Natural killer cell (primary cell): ENCODE measurements at places on chromosomes 11 and 22.

DNA sequence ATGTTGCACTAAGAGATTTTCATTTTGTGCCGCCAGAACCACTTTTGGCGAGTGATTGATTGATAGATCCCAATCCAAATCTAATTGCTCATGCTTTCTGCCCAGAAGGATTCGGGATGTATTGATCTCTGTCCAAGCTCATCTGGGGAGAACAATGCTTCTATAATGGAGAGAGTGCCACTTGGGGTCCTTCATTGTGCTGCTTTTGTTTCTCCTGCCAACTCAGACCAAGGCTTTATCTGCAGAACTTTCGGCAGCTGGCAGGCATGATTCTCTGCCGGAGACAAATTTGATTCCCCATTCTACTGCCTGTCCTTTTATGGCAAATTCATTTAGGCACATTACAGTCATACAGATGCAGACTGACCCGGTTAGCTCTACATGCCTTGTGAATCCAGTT, 62.9 kb upstream of the NTM start:
- DNase-seq, result no peak

DNA sequence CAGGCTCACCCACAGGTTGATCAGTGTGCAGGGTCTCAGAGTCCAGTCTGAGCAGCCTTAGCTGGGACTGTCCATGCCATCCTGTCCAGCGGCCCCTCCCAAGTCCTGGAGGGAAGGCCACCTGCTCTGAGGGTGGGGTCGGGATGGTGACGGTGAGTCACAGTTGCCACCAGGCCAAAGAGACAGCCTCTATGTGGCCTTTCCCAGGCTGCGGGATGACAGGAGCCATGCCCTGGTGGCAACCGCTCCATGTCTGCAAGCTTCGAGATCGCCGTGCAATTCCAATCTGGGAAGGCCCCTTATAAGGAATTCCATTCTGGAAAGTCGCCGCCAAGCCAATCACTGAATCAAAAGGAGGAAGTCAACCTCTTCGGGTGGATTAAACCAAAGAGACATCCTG, 47.5 kb downstream of the RTL6 start:
- no peak for DNase-seq

GRCh38 chr11:45577752-45578151, 87.7 kb downstream of the CHST1 start:
- no peak for DNase-seq

DNA sequence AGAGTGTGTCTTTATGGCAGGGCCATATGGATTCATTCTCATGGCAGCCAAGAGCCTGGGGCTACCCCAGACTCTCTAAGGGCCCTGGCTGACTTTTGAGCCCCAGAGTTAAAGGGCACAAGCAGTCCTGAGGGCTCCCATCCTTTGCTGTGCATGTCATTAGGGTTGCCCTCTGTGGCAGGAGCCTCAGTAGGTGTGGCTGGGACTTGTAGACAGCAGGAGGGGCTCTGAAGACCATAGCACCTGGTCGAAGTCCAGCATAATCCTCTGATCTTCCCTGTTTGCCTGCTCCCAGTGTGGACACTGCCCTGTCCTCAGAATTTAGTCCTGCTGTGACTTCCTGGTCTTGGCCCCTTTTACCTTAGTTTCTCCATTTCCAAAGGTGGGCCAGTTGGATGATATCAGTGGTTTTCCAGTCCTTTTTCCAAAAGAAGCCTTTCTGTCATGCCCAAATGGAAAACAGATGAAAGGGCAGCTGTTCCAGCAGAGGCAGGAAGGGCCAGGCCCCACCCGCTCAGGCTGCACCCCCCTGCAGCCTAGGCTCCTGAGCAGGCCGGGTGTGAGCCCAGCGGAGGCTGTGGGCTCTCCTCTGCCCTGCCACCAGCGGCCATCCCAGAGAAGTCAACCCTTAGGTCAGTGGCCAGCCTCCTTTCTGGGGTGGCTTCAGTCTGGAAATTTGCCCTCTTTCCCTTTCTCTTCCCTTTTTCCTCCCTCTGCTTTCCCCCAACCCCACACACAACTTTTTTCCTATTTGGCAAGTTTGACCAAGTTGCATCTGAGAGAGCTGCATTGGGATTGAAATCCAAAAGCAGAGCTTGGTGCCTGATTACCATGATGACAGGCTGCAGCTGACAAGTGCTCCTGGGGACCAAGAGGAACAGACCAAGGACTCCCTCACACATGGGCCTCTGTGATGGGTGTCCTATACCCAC, 32.8 kb upstream of the SUSD2 start:
- DNase-seq, result no peak

- no peak for DNase-seq
These were observed 4.8 kb upstream of the CAT start for GRCh38 chr11:34433899-34434298.

- no peak for DNase-seq
These were observed 6.0 kb upstream of the KCNJ4 start for GRCh38 chr22:38461057-38461413.

DNA sequence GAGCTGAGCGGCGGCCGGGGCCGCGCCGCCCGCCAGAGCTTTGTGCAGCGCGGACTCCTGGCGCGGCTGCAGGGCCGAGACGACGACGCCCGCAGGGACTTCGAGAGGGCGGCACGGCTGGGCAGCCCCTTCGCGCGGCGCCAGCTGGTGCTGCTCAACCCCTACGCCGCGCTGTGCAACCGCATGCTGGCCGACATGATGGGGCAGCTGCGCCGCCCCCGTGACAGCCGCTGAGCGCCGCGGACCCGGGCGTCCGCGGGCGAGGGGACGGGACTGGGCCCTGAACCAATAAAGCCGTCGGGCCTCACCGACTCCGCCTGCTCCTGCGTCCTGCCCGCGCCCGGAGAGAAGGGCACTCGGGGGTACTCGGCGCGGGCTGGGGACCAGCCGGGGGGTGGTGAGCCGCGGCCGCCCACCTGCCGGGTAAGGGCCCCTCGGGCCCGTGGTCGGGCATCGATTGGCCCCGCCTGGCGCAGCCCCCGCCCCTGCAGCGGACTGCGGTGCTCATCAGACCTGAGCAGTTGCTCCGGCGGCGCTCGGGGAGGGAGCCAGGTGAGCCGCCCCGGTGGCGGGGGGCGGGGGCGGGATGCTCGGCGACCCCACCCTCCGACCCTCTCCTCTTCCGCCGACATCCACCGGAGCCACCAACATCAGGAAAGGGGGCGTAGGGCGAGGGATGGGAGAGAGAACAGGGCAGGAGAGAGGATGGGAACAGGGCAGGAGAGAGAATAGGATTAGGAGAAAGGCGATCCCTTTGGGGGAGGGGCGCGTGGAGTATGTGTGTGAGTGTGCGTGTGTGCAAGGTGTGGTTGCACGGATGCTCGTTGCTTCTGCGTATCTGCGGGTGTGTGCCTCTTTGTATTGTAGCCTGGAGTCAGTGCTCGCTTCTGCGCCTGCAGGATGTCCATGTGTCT, at the start of gene TMEM25:
Gene TMEM25, plus strand, starts transcription at position 510 of the 914 bp plus-strand sequence. CDS start 610 bp downstream, outside the sequence.
- peak; percentile 77 for DNase-seq

DNA sequence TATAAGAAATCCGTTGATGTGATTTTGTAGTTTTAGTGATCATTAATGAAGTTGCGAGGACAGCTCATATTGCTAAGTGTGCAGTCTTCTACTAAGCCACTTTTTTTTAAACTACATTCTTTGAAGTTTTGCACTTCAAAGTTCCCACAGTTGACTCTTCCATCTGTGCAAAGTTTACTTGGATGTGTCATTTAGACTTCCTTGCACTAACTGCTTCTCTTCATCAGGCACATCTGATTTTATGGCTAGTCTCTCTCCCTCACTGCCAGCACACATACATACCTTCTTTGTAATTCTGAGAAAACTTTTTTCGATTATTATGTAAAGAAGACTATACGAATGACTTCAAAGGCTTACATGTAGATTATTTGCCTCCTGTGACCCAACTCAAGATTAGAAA, 250.0 kb downstream of the DYNC2H1 start:
- no peak for DNase-seq

DNA sequence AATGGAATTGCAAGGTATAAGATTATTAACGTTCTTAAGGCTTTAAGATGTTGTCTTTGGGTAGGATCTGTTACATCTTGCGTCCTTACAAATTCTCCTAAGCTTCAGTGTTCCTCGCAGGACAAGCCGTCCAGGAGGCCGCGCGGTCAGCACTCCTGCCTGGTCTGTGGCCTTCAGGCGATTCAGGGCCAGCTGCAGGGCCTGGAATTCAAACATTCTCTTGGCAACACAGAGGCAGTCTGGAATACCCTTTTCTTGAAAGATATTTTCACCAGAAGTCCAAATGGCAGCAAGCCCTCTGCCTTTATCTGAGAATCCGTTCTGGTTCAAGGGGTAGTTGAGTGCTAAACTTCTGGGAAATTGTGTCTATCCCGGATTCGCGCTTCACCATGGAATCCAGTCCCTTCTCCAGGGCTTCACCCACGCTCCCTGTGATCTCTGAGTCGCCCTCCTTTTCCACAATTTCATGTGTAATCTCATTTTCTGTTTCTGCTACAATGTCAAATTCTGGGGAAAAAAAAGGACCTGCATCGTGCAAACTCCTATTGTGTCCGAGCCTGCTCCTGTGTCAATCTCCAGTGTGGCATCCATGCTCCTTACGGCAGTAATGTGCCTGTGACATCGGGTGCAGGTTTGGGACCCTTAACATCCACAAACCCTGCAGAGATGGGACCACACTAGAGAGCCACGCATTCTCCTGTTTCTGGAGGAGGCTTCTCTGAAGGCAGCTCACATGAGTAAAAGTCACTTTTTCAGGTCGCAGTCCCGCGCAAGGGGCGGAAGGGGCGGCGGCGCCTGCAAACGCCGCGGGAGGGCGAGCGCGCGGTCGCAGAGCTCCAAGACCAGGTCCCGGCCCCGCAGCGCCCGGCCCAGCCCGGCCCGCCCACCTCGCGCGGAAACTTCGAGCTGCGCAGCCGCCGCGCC, 25.4 kb upstream of the SORL1 start:
- peak; percentile 51 for DNase-seq

GRCh38 chr11:2909133-2909902, 19.9 kb downstream of the PHLDA2 start:
- DNase-seq, result no peak

DNA sequence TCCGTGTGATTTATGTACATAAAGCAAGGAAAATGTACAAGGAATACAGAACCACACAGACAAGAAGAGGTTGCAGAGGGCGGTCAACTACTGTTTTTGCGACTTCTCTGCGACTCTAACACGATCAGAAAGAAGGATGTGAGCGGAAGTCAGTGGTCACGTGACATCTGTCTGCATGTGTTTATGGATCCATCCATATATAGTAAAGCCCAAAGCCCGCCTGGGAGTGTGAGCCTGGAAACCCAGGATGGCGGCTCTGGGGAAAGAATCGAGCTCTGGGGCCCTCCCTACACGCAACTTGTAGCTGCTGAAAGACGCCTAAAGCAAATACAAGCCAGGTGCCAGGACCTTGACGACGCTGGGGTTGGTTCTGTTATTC, 8.8 kb downstream of the OSBPL5 start:
- no peak for DNase-seq

- DNase-seq, result peak; percentile 33
These were observed 48.1 kb upstream of the GRAMD1B start for GRCh38 chr11:123381817-123382554.

DNA sequence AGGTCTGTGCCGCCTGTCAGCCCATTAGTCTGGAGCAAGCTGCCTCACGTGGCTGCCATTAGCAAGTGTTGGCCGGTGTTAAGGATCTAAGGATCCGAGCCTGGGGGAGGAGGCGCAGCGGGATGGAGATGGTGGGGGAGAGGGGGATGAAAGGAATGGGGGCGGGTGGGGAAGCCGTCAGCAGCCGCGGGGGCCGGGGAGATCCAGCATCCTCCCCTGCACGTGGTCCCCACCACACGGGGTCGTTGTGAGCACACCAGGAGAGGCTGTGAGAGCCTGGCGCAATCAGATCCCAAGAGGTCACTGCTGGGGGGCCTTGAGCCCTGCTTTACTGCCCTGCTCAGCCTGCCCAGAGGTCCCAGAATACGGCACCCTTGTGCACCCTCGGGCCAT, 7.3 kb downstream of the CABP7 start:
- no peak for DNase-seq

GRCh38 chr11:76832361-76832760, 28.4 kb upstream of the ACER3 start:
- DNase-seq, result no peak

GRCh38 chr11:83693306-83693992, 407.3 kb upstream of the CCDC90B start:
- DNase-seq, result no peak

DNA sequence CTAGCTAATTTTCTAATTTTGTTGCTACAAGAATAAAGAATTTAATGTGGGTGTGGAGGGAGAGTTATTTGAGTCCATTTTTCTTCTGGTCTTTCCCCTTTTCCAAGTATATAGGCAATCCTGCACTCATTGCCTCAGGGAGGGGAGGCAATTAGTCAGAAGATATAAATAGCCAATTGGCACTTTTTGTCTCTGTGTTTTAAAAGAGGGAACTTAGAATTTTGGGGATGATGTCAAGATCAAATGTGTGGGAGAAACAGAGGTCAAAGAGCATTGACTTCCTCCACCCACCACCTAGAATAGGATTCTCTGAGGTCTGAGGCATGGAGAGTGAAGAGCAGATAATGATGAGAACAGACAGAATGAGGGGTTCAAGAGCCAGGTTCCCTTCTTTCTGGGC, 120.3 kb upstream of the ZC3H12C start:
- no peak for DNase-seq
